ENCODE measurements at places on chromosomes 6 and 20.

GRCh38 chr6:14520536-14520935 is 403.0 kb downstream of the CD83 start:
- no peak for DNase-seq

DNA sequence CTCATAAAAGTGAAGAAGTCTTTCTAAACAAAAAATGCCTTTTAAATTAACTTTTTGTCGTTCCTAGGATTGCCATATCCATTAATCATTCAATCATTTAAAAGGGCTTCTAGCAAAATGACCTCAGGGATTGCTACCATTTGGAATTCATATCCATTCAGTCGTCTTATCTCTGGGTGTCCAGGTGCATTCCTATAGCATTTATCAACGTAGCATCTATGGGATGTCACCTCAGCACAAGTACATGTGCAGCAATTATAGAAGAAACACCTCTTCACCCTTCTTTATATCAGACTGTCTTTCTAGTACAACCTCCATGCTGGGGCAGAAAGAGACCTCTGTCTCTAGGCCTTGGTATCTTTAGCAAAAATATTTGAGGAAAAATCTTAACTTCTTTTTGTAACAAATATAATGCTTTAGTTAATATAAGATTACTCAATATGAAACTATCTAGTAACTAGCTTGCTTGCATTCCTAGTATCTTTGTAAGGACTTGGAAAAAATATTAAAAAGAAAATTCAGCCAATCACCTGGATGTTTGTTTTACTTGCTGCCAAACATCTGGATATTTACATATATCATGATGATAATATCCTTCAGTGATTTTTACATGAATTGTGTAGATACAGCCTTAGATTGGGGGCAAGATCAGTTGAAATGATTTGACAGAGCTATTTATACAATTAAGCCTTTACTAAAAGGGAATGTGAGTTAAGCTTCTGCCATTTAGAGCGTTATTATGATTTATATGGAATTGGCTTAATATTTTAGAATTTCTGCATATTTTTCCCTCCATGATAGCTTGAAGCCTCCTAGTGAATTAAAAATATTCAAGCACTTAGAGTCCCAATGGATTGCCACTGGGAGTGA is 356.8 kb downstream of the HDGFL1 start:
- DNase-seq = peak; percentile 22

DNA sequence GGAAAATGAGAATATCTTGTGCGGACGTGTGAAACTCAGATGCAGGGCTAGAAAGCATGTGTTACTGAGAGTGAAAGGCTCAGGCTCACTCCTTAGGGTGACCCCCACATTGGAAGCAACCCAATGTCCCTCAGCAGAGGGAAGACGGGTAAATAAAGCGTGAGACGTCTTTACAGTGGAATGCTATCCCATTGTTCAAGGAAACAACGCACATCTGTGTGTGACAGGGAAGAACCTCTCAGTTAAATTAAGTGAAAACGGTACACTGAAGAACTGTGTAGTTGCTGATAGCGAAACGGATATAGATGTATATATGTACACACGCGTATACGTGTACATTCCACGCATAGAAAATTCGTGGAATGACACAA is 839 bp downstream of the HNF4A start:
- DNase-seq = no peak

DNA sequence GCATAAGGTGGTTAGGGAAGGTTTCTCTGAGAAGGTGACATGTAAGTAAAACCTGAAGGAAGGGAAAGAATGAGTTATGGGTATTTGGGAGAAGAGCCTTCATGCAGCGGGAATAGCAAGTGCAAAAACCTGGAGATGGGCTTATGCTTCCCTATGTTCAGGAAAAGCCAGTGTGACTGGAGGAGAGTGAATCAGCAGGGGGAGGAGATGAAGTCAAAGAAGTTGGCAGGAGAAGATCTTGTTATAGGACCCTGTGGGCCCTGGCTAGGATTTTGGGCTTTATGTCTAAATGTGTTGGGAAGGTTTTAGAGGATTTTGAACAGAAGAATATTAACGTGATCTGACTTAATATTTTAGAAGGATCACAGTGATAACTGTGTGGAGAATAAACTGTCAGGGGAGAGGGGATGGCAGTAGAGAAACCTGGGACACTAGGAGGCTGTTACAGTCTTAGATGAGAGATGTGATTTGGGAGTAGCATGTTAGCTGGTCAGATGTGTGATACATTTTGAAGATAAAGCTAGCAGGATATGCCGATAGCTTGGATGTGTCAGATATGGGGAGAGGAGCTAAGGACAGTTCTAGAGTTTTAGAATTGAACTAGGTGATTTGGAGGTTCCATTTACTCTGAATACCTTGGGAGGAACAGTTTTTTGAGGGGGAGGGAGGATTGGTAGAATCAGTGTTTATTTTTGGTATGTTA is 41.0 kb downstream of the PHF3 start:
- DNase-seq = no peak

GRCh38 chr6:13708736-13709135 is 2.9 kb downstream of the RANBP9 start:
- peak; percentile 47 for DNase-seq

DNA sequence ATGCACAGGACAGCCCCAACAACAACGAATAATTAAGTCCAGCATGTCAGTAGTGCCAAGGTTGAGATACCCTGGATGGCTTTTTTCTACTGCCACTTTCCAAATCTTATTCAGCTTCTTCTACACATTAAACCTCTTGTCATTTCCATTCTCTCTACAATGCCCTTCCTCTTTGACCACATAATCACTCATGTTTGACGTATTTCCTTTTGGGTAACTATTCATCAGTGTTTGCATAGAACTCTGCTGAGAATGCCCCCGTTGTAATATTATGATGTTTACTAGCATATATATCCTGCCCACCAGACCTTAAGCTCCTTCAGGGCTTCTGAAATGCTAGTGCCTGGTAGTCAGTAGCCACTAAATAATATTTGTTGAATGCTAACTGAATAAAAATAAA is 515.3 kb upstream of the RNF217 start:
- DNase-seq = no peak
